Fibroblast of skin of scalp (primary cell): ENCODE measurements at places on chromosomes 11 and 22.

DNA sequence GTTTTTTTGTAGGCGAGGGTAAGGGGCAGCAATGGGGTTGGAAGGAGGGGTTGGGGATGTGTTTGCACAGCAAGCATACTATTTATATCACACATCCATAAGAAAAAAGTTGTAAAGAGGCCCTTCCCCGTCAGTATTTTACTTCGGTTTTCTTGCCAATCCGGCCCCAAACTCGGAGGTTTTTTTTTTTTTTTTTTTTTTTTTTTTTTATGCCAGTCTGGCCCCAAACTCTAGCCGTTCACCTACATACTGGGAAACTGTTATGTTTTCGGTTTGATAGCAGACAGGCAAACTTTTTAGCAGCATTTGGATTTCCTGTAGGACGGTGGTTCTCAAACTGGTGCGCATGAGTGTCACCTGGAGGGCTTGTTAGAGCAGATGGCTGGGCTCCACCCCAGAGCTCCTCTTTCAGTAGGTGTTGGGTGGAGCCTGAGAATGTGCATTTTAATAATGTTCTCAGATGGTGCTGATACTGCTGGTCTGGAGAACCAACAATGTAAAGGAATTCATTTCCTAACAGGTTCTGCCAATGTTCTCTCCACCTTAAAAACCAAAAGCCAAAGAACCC, 76.5 kb upstream of the ZBED5 start:
- DNase-seq = no peak

DNA sequence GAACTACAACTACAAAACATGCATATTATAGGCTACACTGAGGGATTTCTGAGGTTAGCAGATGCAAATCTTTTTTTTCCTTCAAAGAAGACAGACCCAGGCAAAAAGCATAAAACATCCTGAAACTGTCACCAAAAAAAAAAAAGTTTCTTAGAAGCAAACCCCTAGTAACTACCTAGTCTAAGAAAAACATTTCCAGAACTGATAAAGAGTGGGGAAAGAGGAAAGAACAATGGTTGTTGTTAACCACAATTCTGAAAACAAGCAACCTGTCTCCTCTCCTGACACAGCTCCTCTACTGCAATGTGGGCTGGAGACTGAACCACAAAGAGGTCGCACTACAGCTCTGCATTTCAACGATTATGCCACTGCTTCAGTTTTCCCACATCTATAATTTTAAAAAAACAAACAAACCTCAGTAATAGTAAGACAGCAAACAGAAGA, 15.0 kb downstream of the DENND5A start:
- no peak for DNase-seq

DNA sequence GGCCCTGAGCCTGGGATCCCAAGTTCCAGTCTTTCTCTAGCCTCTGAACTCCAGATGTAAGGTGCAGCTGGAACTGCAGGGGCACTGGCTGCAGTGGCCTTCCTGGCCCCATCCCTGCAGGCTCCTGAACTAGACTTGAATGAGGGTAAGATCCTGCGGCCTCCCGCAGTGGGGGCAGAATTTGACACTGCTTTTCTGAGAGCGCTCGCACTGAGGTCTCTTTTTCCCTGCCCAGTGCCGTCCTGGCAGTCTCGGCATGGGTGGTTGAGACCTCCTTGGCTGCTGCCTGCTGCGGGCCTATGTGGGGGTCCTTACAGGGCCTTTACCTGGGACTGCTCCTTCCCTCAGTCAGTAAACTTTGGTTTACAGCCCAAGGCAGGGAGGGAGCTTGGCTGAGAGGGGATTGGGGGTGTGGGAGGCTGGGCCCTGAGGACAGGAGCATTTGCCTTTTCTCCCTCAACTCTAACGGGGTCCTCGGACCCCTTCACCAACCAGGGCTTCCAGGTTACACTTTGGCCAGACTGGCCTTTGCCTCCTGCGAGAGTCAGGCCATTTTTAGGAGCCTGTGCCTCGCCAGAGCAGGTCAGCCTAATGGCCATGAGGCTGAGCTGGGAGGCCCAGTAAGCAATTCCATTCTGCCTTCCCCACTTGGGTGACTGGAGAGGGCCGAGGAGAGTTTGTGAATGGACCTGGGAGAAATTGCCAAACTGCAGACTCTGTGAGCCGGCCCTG, 35.4 kb downstream of the FAM83F start:
- no peak for DNase-seq

GRCh38 chr22:22229683-22230420, 14.7 kb upstream of the VPREB1 start:
- no peak for DNase-seq

GRCh38 chr11:7544021-7544420, 30.2 kb downstream of the PPFIBP2 start:
- no peak for DNase-seq

DNA sequence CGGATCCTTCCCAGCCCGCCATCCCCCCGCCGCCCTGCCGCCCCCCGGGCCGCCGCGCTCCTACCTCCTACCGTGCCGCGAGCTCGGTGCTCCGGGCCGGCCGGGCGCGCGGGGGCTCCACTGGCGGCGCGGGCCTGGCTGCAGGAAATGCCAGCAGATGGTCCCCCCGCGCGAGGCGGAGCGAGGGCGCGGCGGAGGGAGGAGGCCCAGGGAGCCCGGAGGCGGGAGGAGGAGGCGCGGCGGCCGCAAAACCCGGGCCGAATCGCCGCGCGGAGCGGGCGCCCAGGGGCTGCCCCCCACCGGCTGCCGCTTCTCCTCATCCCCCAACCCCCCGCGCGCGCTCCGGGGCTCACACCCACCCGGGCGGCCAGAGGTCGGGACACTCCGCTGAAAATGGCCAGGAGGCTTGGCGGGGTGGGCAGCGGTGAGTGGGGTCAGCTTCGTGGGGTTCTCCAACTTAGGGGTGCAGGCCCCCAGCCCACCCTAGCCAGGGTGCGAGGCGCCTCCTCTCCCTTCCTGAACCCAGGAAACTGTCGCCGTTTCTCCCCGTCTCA, at the start of gene OSBPL5:
Gene OSBPL5 (minus strand): TSS at position 159 of the 554 bp plus-strand sequence. CDS start 36,162 bp downstream, outside the sequence.
- DNase-seq = peak; percentile 80

- no peak for DNase-seq
Observed at GRCh38 chr11:118902336-118903203, 18.9 kb downstream of the CXCR5 start.

DNA sequence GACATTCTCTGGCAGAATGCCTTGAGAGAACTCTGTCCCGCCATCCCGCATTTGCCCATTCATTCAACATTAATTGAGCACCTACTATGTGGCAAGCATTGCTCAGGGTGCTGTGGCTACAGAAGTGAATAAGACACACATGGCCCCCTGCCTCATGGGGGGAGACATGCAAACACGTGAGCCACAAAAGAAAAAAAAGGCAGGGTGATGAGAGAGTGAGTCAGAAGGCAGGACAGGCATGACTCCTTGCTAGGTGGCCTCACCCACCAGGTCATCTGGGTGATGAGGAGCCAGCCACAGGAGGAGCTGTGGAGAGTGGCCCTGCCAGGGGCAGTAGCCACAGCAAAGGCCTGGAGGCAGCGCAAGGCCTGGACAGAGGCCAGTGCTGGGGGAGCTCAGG, 4.9 kb downstream of the CHRM4 start:
- DNase-seq = no peak
